HCEC 1CT (cell line): ENCODE measurements at places on chromosomes 2 and 18.

DNA sequence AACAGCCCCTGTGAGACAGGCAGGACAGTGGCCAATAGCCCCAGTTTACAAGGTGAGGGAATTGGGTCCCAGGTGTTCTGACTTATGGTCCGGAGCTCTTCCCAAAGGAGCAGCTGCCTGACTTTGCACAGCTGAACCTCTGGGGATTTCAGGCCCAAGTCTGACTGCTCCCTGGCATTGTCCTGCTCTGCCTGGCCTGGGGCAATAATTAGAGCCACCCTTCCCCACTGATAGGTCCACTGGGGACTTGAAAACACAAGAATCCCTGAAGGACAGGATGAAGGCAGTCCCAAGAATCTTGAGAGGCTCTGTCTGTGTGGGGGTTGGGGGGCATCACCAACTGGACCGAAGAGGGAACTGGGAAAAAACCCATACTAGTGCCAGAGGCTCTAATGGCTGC is 3.7 kb upstream of the FEV start:
- no peak for DNase-seq

DNA sequence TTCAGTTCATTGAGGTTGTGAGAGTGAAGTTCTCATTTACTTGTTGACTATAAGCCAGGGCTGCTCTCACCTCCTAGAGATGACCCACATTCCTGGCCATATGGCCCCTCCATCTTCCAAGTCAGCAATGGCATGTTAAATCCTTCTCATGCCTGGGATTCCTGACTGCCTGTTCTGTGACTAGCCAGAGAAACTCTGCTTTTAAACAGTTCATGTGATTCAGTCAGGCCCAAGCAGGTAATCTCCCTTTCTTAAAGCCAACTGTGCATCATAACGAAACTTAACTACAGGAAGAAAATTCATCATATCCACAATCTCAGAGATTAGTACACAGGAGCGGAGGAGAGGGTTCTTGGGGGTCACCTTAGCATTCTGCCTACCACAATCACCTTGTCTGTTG is 11.5 kb downstream of the DPP4 start:
- no peak for DNase-seq

GRCh38 chr2:69138247-69138772 is 125.3 kb downstream of the ANTXR1 start:
- DNase-seq, result peak; percentile 84

GRCh38 chr18:71189581-71189980 is 900.7 kb downstream of the SOCS6 start:
- DNase-seq, result no peak

- no peak for DNase-seq
Measured at GRCh38 chr18:32391126-32391525, 79.6 kb downstream of the GAREM1 start.

- peak; percentile 55 for DNase-seq
Measured at GRCh38 chr18:59691996-59692395, 5.2 kb downstream of the CCBE1 start.

GRCh38 chr18:22223254-22223964 is 54.0 kb downstream of the GATA6 start:
- peak; percentile 70 for DNase-seq

GRCh38 chr2:215429424-215429823 is 6.4 kb downstream of the FN1 start:
- DNase-seq, result no peak

DNA sequence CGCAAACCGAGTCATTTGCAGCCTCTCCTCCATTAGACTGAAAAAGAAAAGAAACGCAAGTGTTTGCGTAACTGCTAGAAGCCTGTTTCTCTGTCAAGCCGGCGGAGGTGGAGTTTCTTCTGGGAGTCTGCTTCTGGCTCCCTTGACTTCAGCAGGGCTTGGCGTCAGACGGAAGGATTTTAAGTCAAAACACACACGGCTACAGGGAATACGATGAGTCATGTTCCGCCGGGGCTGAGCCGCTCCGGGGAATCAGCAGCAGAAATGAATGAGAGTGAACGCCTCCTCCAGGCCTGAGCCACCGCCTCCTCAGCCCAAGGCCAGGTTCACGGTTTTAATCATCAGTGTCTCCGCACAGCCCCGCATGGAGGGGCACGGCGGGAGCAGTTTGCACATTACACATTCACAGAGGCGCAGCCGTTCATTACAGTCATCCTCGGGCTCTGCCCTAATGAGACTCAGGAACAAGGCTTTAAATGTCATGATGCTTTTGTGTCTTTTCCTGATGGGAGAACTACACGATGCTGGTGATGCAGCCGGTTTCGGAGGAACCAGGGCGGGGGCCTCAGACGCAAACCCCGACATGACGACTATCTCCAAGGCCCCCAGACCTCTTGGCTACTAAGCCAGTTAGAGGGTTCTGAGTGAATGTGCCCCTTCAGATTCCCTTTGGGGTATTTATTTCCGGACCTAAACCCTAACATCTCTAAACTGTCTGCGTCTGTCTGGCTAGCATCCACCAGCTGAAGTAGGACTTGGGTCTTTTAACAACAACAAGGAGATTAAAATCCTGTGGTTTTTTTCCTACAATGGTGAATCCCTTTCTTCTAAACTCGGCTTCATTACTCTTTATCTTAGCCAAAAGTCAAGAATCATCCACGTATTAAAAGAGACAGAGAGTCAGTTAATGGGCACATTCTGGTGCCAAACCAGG is 11.1 kb upstream of the SCG2 start:
- DNase-seq, result peak; percentile 99

DNA sequence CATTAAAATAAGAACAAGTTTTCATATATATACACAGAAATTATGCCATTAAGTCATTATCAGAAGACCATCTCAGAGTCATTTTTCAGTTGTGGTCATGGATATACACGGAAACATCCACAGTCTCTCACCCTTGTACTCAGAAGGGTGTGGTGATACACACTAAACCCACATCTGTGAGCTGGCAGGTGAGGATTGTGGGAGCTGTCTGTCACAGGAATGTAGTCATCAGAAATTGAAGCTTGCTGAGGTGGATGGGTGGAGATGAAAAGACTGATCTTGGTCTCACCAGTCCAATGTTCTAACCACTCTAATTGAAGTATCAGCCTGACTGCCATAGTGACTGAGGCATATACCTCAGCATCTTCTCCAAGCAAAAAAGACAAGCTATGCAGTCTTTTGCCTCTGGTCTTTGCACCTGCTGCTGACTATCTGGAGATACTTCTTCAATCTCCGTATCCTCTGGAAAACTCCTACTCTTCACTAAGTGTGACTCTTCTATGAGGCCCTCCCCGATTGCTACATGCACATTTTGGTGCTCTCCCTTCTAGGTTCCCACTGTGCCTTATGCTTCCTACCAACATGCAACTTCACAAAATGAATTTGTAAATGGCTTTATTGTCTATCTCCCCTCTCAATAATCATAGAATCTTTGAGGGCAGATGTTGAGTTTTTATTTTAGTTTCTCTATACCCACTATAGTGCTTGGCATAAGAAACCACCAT is 232.8 kb downstream of the DYM start:
- no peak for DNase-seq

DNA sequence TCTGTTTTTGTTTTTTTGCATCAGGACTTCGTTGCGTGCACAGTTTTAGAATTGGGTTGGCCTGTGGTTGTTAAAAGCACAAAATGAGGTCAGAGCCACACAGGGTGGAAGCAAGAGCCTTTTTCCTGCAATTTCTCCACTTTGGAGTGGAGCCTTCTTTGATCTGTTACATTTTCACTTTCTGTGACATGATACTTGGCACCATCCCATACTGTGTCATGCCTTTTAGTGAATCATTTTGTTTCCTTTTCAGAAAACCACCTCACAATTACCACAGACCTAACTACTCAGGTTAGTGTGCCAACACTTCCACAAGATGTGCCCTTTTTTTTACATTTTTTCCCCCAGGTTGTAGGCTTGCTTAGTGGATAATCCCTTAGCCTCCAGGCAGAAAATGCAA is 32.5 kb downstream of the MERTK start:
- DNase-seq, result peak; percentile 48

GRCh38 chr2:181047829-181048228 is 67.4 kb downstream of the UBE2E3 start:
- no peak for DNase-seq

DNA sequence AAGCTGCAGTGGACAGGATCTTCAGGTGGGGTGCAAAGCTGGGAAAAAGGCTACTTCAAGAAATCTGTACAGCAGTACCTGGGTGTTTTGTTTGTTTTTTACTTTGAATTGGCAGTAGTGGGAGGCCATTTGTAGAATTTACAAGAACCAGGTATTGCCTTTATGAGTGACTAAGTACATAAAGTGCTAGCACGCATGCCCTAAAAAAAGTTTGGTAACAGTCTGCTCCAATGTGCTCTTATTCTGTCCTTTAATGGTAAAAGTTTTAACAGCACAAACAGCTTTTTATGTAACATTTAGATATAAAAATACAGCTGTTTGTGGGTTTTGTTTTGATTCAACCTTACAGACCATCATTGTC is 17.2 kb downstream of the REV1 start:
- DNase-seq, result no peak

DNA sequence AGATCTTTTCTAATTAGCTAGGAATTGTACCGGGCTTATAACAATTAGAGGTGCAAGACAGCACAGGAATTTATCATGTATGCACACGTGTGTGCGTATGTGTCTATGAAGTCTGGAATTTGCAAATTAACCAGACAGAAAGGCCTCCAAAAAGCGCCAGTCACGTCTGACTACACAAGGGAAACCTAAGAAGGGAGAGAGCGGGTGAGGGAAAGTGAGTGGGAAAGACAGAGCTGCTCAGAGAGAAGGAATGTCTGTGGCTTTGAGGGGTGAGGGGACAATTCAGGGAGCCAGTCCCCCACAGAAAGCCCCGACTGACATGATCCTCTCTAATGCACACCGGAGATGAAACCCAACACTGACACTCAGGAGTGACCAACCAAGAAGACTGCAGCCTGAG is 197.7 kb upstream of the SH3BP4 start:
- DNase-seq, result no peak

DNA sequence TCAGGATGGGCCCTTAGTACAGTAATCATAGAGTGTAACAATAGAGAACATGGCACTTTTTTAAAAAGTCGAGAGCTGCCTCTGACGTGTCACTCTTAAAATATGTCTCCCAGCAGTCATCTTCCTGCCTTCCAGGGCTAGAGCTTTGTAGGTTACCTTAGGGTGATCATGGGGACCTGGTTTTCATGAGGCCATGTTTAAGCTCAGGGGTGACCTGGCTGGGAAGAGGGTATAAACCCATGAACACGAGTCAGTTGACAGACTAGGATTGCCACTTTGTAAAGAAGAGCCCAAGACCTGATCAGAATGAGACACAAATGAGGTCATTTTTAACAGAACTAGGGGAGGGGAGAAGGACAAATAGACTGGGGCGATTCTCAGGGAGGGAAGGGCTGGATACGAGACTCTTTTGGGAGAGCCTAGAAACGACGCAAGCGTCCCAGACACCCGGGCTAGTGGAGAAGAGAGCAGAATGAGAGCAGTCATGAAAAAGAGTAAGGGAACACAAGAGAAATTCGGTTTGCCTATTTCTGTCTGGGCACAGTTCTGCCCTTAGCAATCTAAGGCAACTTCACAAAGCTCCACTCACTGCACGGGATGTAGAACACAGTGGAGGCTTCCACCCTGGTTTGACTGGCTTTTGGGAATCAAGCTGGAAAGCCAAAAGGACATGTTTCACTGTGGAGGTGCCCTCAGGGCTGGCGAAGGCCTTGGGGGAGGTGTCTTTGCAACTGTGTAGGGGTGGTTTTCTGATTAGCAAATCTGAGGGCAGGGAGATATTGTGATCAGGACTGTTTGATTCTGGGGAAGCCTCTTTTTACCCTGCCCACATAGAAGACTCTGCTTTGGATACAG is 1.8 kb upstream of the RAB31 start:
- DNase-seq, result peak; percentile 27

GRCh38 chr18:9740071-9740470 is 32.0 kb downstream of the RAB31 start:
- no peak for DNase-seq

GRCh38 chr2:69089998-69090397 is 77.0 kb downstream of the ANTXR1 start:
- DNase-seq, result no peak

DNA sequence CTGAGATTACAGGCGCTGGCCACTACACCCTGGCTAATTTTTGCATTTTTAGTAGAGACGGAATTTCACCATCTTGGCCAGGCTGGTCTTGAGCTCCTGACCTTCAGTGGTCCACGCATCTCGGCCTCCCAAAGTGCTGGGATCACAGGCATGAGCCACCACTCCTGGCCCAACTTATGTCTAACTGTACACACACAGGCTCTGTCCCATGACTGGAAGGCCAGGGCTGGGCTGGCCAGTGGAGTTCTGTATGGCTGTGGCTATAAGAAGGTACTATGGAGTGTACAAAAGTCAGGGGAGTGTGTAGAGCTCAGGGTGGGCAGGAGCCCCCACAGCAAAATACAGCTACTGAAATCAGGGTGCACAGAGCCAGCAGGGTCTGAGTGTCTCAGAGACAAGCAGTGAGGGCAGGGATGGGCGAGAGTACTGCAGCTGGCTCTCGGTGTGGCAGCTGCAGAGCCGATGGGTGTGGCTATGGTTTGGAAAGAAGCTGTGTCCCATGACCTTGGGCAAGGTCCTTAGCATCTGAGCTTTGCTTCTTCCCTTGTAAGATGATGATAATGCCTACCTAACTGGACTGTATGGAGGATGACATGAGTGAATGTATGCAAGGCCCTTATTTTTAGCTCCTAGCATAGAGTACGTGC is 10.4 kb upstream of the MSGN1 start:
- DNase-seq, result no peak

- peak; percentile 81 for DNase-seq
Measured at GRCh38 chr2:207683879-207684627, 27.4 kb upstream of the CCNYL1 start.

DNA sequence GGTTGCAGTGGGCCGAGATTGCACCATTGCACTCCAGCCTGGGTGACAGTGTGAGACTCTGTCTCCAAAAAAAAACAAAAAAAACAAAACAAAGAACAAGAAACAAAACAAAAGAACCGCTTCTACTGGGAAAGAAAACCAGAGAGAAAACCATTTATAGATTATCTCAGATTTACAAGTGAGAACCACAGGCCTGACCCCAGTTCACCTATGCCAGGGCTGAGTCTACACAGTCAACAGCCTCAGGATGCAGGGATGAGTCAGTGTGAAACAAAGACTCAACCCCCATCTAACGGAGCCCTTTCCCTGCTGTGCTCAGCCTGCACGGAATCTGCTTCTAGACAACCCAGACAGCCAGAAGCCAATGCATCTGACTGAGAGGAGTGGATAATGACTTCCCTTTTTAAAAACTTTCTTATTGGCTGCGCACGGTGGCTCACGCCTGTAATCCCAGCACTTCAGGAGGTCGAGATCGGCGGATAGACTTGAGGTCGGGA is 25.5 kb upstream of the YWHAQ start:
- peak; percentile 97 for DNase-seq

- no peak for DNase-seq
Measured at GRCh38 chr18:12773369-12773768, 70.5 kb downstream of the PSMG2 start.

DNA sequence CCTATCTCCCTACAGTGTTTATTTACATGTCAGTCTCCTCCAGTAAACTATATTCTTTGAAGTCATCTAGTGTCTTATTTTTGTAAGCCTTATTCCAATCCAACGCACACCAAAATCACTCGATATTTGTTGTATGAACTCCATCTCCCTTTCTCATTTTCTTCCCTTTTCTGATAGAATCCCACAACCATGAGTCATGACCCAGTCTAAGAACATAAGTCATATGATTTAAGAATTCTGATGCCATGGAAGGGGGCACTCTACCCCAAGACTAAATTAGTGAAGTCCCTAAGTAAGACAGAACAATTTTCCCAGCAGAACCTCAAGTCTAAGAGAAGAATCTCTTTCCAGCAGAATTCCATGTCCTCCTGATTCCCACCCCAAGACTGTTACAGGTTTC is 5.4 kb downstream of the CHMP3 start:
- no peak for DNase-seq

- DNase-seq, result no peak
Measured at GRCh38 chr18:37138456-37138855, 309.5 kb downstream of the KIAA1328 start.
